NK-92 treated with Interleukin-12 subunit alpha and Interleukin-12 subunit beta, amount 100 ng/mL, for 24 hours (cell line): ENCODE measurements at places on chromosomes 12 and 14.

DNA sequence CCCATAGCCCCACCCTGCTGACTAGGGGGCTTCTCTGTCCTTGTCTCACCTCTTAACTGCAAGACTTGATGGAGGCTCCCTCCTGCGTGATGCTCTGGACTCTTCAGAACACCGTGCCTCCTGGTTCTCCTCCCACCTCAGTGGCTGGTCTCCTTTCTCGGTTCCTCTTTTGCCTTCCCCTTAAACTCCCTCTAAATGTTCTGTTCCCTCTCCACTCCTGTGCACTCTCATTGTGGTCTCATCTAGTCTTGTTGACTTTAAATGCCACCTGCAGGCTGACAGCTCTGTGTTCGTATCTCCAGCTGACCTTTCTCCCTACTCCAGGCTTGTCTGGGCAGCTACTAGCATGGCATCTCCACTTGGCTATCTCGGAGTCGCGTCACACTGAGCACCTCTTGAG is 28.3 kb downstream of the DYNC1H1 start:
- no peak for DNase-seq

GRCh38 chr14:102738373-102739189 is 38.7 kb upstream of the TRAF3 start:
- DNase-seq = no peak

DNA sequence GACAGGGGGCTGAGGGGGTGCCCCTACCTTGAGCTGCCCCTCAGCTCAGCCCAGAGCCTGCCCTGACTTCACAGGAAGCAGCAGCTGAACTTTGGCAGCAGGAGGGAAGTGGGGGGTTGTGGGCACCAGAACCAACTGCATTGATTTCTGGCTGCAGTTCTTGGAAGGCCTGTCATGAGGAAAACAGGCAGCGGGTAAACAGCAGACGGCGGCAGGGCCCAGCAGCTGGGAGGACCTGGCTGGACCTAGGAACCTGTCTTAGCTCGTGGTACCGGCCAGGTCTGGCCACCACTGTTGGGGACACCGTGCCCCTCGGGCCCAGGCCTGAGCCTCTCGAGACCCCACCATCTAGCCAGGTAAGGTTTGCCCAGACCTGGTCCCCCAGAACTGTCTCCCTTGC is 154.2 kb upstream of the MYL2 start:
- DNase-seq = no peak

DNA sequence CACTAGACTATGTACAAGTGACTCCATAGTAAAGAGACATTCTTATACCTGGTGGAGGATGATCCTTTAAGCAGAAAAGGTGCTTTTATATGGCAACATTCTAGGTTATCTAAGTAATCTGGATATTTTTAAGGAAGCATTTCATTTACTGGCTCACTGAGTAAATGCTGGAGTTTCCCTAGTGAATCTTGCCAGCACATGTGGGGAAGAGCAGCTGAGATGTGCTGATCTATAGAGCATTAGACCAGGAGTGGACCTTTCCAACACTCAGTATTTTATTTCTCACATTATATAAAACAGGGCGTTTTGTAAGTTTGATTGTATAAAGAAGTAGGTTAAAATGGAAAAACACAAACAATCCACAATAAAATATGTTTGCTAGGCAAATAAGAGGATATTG is 478.5 kb downstream of the ATP23 start:
- no peak for DNase-seq
